NCI-H2029 (cell line): ENCODE measurements at places on chromosomes 1 and 21.
A peak's percentile ranks its signal among the peaks of the same experiment; 100 is the strongest.

- DNase-seq = peak; percentile 89
These were observed 96.3 kb downstream of the BCAR3 start for GRCh38 chr1:93585059-93585966.

DNA sequence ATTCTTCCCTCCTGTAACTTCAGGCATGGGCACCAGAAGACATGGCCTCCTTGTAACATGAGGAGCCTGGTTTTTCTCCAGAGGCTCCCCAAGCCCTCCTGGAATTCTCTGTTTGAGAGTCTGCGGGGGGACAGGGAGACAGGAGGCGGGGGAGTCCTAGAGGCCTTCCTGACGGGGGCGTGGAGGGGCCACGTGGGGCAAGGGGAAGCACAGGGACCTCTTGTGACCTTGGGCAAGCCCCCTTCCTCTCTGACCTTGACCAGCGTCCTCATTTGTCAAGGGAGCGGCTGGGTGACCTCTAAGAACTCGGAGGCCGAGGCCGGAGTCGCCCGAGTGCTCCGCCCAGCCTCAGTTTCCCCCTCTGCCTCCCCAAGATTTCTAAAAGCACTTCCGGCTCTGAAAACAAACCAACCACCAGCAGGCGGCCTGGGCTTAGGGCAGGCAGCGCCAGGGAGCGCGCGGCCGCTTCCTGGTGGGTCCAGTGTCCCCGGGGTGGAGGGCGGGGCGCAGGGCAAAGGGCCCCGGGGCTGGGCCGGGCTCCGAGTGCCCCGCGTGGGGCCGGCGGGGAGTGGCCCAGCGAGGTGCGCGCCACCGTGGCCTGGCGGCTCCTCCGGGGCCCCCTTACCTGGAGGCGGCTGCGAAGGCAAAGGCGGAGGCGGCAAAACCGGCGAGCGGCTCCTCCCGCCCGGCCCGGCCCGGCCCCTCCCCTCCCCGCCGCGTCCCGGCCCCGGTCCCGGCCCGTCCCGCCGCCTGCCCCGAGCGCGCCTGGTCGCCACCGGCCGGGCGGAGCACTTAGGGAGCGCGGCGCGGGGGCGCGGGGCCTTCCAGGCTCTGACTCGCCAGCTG is at the start of gene TMCO4:
TMCO4 (minus strand) TSS at position 687 of the 846 bp plus-strand sequence. CDS start 19,158 bp downstream, outside the sequence.
- DNase-seq = peak; percentile 47

DNA sequence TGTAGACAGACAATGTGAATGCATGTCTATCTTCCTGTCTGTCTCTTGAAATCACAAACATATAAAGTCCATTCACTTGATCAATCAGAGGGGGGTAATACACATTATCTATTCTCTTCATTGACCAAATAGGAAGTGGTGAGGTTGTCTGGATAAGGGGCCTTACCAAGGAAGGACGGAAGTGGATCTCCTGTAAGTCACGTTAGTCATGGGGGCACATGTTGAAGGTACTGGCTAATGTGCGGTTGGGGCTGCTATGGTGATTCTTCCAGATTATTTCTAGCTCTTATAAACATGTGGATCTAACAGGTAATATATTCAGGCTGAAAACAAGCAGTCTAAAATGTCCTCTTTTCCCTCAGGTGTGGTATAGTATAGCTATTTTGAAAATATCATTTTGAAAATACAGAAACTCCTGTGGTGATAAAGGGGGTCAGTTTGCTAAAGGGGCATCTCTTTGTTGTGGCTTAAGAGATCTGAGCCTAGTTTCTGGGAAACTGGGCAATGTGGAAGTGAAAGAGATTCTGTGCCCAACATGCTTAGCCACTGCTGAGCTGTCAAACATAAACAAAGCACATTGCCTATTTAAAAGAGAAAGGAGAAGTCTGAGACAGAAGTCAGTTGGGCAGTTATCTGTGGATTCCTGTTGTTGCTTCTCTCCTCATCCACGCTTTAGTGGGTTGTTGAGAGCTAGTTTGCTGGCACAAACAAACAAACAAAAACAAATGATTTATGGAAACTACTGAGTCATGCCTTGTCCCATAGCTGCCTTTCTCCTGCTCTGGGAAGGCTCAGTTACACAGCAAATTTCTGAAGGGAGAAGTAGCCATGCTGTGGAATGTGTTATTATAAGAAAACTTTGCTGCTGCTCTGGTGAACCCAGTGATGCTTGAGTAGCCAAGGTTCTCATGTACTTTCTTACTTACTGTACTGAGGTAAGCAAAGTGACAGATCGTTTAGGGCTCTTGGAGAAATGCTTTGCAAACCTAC is 166.9 kb downstream of the HLX start:
- DNase-seq = no peak

DNA sequence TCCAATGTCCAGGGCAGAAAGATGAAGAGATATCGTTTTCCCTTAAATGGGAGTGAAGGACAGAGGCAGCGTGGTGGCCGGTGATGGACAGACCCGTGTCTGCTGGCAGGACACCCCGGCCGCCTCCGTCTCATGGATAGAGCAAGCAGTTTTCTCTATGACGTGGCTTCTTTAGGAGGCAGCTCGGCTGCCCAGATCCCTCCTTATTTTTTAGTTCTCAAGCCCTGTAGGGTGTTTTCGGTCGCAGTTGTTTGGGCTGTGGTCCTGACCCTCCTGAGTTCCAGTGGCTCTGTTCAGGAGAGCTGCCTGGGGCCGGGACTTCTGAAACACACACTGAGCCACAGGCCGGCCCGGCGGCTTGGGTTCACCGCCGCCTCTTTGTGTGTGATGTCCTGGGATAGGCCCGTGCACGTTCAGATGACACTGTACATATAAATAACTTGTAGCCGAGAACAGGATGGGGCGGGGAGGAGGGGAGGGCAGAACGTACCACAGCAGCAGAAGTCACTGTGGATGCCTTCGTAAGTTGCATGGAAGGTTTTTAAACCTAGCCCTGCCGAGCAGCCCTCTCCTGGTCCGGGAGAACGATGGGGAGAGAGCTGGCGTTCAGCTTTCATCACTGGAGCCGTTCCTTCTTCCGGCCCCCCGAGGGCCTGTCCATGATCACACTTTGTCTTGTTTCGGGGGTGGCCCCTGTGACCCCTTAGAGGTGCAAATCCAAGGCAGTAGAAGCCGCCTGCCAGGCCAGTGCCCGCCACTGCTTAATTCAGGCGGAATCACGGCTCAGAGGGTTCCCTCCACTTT is 65.2 kb downstream of the SIK1 start:
- no peak for DNase-seq

GRCh38 chr1:234373959-234374254 is 651 bp downstream of the COA6 start:
- no peak for DNase-seq

DNA sequence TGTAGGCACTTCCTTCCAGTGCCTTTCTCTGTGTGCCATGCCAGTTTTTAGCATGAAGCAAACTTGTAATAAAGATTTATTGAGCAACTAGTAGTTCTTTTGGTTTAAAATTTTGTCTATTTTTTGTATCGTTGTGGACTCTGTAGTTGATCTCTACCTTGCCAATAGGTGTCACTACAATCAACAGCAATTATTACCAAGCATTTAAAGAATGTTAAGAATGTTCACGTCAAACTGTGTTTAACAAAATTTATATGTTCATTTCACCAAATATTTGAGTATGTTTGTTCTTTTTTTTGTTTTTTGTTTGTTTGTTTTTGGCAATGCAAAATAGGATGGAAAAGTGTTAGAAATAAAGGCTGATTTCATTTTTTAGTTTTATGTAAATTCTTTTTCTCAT is 208.1 kb downstream of the PATJ start:
- DNase-seq = no peak

DNA sequence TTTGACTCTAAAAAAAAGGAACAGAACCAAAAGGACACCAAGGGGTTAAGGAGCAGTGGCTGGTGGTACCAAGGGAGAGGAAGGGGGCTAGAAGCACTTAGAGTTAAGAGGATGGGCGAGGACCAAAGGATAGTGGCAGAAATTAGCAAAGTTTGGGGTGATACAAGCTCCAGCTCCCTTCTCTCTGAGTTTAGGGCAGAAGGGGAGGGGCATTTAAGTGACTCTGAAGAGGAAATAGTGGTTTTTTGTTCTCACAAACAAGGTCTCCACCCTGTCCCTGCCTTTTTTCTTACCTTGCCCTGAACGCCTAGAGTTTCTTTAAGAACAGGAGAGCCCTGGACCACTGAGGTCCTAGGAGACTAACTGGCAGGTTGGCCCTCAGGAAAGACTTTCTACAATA is 3.3 kb downstream of the CDC42SE1 start:
- DNase-seq = no peak

GRCh38 chr1:149927056-149927562 is 494 bp downstream of the SF3B4 start:
- no peak for DNase-seq
